Fibroblast of upper back skin (primary cell): ENCODE measurements at places on chromosomes 3 and 15.

DNA sequence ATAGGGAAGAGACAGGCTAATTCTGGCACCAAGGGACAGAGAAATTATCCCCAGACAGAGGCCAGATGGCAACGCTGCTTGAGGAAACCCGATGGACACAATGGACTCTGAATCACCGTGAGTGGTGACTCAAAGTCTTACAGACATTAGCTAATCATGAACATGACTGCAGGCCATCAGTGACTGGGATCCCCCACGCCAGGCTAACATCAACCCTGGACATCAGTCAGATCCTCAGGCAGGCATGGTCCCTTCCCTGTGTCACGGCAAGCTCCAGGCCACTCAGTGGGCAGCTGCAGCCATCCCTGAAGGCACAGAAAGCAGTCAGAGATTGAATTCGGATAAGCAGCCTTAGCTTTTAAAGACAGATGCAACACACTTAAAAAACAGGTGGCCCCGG, 23.8 kb upstream of the OXTR start:
- peak; percentile 46 for DNase-seq

GRCh38 chr15:58469432-58470353, 37.9 kb downstream of the LIPC start:
- peak; percentile 98 for DNase-seq

DNA sequence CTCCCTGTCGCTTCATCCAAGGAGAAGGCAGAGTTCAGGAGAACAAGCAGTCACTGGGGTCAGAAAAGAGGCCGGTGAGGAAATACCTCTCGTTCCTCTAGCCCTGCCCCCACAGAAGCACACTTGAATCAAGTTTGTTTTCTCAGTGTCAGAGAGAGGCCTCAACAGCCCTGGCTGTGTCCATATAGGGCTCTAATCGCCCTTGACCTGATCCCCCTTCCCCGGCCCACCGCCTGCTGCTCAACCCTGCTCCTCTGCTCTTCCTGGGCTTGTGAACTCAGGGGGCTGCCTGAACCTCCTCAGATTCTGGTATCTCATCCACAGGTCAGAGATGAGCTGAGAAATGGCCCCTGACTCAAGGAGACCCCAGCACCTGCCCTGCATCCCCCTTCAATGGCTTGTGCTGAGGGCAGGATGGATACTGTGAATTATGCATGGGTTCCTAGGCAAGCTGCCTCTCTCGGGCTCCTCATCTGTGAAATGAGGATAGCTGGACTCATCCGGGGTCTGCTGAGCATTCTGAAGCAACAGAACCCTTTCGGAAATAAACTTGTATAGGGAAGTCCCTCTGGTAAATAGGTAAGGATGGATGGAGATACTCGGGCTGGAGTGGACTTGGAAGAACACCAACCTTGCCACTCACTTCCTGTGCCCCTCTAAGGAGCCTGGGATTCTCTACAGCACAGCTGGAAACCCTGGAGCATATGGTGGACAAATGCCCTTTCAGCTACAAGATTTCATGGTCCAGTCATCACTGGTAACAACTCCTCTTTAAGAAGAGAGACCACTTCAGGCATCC, 147.5 kb downstream of the STT3B start:
- DNase-seq = peak; percentile 9

DNA sequence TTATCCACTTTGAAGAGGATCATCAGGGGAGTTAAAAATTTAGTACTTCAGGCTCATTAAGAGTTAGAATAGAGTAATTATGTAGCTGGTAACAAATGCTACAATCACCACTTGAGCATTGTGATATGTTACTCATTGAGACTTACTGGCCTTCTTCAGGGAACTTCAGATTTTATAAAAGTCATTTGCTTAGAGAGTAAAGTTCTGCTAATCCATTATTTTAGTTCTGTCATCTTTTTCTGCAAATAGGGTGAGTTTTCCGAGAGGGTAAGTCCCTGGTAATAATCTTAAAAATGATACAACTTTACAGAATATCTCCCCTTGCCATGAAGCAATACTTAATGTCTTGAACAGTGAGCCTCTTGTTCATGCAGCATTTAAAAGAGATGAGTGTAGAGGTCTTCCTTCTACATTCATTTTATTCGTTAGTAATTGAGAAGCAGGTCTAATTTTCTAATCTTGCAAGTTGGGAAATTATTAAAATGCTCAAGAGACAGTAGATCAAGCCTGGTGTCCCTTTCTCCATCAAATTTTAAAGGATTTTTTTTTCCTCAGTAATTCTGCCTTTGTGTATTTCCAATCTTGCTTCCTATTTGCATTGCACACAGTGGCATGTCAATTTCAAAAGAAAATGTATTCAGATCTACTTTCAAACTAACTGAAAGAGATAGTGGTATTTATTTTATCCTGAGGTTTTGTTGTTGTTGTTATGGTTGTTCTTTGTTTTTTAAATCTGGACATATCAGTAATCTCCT, 52.6 kb downstream of the MBNL1 start:
- DNase-seq = no peak

- DNase-seq = no peak
Observed at GRCh38 chr15:87576486-87577176, 679.9 kb downstream of the NTRK3 start.

GRCh38 chr3:70519913-70520659, 207.6 kb upstream of the MDFIC2 start:
- DNase-seq = peak; percentile 61

- peak; percentile 34 for DNase-seq
Observed at GRCh38 chr3:108088697-108089096, 2.1 kb downstream of the CD47 start.

DNA sequence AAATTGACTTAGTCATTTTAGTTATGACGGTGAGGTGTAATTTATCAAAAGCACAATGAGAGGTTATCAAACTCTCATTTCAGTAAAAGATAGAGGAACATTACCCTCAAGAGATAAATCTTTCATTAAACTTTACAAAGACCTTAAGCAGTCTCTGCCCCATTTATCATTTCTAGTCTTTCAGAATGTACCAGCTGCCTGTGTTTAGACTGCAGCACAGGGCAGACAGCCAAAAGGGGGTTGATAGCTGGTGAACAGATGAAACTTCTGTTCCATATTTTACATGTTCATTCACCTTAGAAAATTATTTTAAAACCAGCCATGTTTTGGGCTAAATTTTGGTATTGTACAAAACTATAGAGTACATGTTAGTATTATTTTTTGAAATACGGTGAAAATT, 514.6 kb upstream of the CNTN3 start:
- DNase-seq = no peak

GRCh38 chr15:80414546-80415357, 10.6 kb downstream of the ARNT2 start:
- DNase-seq = no peak

DNA sequence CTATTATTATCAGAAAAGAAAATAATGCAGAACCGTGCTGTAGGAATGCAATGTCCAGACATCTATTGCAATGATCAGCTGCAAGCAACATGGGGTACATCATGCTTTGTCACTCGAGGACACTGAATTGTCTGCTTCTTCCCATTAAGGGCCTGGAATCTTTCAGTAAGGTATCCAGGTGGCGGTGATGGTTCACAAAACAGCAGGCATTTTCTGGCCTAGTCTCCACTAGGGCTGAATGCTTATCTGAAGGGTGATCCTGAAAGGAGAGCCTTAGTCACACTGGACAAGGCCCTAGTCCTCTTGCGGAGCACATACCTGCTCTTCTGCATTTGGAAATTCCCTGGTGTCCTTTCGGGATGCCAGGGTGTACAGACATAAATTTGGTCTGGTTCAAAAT, 21.2 kb downstream of the ITPR1 start:
- no peak for DNase-seq

DNA sequence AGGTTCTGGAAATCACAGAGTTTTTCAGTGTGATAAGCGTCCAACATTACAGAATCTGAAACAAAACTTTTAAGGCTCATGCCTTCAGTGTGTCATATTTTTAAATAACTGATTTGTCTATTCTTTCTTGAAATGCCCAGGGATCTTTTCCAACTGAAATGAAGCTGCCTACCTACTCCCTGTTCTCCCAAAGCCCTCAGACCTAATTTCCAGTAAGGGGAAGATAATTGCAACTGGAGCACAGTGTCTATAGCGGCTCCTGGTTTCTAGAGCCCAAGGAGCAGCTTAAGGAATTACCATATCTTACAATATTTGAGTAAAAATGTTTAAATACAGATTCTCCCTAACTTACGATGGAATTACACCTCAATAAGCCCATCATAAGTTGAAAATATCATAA, 33.0 kb downstream of the LRRC2 start:
- DNase-seq = no peak

DNA sequence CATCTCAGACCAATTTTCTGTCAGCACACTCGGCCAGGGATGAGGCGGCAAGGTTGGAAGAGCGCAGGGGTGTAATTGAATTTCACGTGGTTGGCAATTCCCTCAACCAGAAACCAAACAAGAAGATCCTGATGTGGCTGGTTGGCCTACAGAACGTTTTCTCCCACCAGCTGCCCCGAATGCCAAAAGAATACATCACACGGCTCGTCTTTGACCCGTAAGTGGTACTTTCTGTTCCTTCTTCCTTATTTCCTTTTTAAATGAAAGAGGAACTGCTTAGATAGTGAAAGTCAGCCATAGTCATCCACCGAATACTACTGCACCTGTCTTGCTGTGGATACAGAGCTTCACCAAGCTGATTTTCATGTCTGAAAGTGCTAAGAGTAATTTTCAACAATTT, 60.1 kb downstream of the SGO1 start:
- DNase-seq = no peak

- DNase-seq = no peak
Observed at GRCh38 chr3:39933986-39934693, 124.7 kb downstream of the MYRIP start.

GRCh38 chr15:92612891-92613290, 42.7 kb downstream of the FAM174B start:
- DNase-seq = no peak

GRCh38 chr15:89808160-89808870, 6.3 kb downstream of the ANPEP start:
- DNase-seq = no peak

DNA sequence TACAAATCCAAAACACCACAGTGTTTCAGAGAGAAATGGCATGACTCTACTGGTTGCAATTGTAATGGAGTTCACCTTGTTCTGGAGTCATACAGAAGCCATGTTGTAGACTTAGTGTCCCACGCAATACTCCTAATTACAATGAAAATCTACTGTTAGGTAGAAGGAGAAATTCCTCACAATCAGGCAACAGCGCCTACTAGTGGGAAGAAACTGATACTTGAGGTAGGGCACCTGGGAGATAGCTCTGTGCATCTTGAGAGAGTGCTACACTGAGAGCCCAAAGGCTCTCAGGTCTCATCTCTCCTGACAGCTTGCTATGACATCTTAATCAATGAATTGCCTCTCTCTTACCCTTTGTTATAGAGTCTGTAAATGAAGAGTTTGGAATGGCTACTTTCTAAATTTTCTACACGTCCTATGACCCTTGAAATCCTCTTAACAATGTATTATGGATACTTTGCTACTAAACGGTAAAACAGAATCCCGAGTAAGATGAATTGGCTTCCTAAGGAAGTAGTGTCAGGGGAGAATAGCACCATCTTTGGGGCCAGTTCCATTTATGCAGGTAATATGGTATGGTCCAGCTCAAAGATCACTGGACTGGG, 422.7 kb upstream of the TPRG1 start:
- DNase-seq = no peak

GRCh38 chr15:74317820-74318375, 49.5 kb downstream of the CYP11A1 start:
- DNase-seq = peak; percentile 98

- DNase-seq = no peak
Observed at GRCh38 chr3:172711454-172711795, 558 bp upstream of the NCEH1 start.

GRCh38 chr3:126300761-126301481, 56.3 kb downstream of the KLF15 start:
- DNase-seq = no peak

DNA sequence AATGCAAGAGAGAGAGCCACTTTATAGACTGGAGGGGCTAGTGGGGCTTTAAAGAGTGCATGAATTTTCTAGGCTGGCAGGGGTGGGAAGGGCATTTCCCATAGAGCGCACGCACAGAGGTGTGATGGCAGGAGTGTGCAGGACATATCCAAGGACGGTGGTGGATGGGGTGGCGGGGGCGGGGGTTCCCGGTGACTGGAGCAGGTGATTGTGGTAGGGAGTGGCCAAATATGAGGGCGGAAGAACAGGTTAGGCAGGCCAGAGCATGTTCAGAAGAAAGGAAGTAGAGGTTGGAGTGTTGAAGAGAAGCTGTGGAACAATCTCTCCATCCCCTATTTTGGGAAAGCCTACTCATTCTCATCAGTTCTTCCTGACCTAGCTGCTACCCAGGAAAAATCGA, 18.1 kb downstream of the FAM81A start:
- no peak for DNase-seq

DNA sequence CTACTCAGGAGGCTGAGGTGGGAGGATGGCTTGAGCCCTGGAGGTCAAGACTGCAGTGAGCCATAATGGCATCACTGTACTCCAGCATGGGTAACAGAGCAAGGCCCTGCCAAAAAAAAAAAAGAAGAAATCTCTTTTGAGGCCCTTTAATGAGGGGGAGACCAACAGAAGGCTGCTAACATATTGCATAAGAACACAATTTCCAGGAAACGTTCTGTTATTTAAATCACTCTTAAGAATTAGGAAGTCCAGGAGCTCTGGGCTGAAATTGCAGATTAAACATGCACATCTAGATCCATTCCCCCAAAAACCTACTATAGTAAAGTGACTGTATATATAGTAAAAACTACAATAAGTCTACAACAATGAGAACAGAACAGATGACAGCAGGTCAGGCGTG, 16.1 kb upstream of the BLM start:
- DNase-seq = no peak

DNA sequence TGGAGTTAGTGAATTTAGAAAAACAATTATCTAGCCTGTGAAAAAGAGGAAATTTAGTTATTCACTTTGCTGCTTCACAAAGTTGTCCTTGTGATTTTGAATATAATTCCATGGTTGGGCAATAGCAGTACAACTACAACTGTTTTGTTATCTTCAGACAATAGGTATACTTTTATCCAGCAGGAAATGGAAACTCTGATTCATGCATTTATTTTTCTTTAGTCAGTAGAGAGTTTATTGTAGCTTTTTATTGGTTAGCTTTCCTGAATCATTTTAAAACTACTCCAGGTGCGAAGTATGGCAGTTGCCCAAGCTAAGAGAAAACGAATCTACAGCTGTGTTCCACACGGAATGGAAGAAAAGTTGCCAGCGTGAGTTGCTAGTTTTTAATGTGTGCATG, 80.3 kb downstream of the TM4SF4 start:
- peak; percentile 89 for DNase-seq

DNA sequence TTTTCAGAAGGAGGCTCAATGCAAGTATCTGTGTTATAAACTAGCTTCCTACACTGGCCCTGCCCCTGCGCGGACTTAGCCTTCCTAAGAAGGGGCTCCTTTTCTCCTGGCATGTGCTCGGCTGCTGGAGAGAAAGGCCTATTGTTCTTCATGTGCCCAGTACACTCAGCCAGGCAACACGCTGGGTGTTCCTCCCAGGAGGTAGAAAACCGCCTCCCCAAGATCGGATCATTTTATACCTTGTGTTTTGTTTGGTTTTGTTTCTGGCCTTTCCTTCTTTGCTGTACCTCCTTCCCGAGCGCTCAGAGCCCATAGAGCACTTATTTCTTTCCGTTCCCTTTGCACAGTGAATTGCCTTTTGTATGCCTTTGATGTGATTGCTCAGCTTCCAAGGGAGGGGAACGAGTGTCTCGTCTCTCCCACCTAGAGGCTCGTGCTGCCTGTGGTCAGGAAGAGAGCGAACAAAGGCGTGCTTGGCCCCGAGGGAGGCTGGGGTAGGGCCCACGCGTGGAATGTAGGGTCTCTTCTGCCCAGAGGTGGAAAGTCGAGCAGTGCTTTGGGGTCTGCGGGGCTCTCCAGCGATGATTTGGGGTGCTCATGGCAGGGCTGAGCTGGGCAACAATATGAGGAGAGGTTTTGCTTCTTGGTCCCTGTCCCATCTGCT, 30.0 kb downstream of the CCNL1 start:
- peak; percentile 28 for DNase-seq

- DNase-seq = no peak
Observed at GRCh38 chr15:70030851-70031250, 66.9 kb downstream of the TLE3 start.
